Activated naive CD4-positive, alpha-beta T cell treated with anti-CD3 and anti-CD28 coated beads, Interleukin-2, amount 50 U/mL, for 72 hours (primary cell): ENCODE measurements at places on chromosomes 3 and 15.
A peak's percentile ranks its signal among the peaks of the same experiment; 100 is the strongest.

DNA sequence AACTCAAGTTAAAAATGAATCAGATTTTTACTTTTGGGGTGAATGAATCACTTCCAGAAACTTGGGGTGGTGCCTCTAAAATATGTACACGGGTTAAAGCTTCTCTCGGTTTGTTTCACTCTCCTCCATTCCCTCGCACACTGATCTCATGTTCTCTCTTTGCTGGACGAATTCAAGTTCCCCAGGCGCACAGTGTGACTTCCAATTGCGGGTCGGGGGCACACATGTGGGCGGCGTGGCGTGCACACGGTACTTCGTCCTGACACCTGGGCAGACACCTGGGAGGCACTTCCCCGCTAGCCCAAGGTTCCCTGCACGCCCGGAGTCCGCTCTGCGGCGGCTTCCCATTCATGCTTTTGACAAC is 692 bp downstream of the SCAANT1 start:
- DNase-seq, result no peak

DNA sequence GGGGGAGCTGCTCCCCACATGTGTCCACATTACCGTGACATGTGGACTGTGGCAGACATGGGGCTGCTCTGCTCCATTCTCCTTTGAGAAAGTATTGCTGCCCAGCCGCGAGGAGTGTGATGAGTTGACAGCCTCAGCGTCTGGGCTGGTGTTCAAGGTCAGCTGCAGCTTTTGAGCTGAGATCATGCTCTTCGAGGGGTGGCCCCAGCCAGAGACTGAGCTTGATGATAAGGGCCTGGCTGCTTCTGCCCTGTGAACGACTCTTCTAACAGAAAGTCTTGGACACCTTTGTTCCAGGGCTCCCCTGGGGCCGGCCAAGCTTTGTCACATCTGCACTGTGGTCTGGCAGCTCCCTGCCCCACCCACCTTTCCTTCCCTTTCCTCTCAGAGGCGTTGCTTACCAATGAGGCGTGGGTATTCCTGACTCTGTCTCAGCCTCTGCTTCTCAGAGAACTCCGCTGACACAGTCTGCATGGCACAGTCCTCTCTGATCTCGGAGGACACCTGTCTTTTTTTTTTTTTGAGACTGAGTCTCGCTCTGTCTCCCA is 86.6 kb downstream of the CHRD start:
- no peak for DNase-seq

GRCh38 chr3:85780806-85781205 is 822.0 kb downstream of the CADM2 start:
- DNase-seq, result no peak

DNA sequence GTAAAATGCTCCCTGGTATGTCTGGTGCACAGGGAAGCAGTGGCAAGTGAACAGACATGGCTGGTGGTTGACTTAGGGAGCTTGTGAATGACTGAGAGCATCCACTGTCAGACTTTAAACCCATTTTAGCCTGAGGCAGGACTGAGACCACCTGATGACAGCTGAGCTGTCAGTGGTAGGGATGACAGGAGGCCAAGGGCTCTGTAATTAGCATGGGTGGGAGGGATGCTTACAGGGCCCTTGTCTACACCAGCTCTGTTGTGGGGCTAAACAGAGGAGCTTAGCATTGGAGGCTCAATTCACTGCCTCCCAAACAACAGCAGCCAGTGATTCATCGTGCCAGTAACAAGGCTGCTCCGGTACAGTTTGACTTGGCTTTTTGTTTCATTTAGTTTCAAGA is 169.4 kb downstream of the CHST2 start:
- no peak for DNase-seq

- DNase-seq, result no peak
These were observed 443.2 kb upstream of the TBL1XR1 start for GRCh38 chr3:177640319-177640965.

- DNase-seq, result no peak
These were observed 54.1 kb upstream of the ATP2C1 start for GRCh38 chr3:130839813-130840212.

DNA sequence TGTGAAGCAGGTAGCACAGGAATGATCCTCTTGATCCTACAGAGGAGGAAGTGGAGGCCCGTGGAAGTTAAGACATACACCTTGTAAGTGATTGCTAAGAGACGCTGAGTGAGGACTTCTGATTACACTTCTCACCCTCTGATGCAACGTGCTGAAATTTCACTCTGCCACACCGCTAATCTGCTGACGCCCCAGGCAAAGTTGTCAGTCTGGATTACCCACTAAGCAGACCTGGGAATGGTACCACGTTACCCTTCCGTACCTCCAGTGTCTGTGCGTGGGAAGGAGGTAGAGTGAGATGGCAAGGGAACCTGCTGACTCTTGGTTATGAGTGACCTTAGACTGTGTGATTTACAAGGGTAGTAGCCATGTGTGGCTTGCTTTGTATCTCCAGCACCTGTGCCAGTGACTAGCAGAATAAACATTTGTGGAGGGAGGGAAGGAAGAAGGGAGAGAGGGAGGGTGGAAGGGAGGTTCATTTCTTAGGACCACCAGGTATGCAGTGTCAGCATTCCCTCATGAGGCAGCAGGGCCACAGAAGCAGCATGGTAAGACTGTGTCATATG is 115.0 kb downstream of the ALDH1A2 start:
- no peak for DNase-seq

DNA sequence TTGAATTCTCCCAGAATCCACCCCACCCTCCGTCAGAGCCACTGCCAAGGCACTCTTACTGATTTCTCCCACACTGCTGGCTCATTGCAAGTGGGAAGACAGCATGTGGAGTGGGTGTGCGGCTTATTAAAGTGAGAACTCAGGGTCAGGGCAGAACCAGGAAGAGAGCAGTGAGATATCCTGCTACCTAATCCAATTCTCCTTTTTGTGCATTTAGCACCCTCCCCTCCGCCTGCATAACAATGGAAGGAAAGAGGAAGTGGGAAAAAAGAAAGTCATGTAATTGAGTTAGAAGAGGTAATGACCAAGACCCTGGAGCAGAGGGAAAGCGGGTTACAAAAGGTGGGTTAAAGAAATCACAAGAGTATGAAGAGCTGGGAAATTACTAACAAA is 27.8 kb upstream of the PIK3CB start:
- DNase-seq, result no peak

GRCh38 chr3:189137416-189137815 is 34.4 kb upstream of the TPRG1 start:
- DNase-seq, result no peak

DNA sequence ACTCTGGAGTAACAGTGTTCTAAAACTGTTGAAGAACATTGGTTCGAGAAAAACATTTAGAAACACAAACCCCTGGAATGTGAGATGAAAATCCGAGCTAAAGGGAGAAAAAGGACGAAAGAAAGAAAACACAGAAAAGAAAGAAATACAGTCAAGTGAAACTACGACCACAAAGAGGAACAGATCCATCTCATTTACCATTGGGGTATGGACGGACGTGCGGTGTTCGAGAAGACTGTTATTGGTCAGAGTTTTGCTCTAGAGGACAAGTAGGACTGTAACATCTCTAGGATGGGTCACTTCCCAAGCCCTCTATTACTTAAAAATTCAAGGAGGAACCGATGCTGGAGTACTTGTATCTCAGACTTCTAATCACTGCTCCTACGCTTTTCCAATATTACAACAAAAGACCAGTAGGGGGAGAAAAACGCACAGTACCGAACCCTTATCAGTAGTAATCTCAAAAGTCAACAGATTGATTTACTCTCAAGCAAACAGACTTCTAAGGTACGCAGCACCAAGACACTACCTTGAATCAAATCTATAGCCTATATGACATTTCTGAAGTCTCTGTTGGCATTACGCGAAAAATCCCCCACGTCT is 1.1 kb upstream of the PIK3CA start:
- DNase-seq, result no peak

- no peak for DNase-seq
These were observed 185.0 kb downstream of the TIGIT start for GRCh38 chr3:114478801-114479200.

DNA sequence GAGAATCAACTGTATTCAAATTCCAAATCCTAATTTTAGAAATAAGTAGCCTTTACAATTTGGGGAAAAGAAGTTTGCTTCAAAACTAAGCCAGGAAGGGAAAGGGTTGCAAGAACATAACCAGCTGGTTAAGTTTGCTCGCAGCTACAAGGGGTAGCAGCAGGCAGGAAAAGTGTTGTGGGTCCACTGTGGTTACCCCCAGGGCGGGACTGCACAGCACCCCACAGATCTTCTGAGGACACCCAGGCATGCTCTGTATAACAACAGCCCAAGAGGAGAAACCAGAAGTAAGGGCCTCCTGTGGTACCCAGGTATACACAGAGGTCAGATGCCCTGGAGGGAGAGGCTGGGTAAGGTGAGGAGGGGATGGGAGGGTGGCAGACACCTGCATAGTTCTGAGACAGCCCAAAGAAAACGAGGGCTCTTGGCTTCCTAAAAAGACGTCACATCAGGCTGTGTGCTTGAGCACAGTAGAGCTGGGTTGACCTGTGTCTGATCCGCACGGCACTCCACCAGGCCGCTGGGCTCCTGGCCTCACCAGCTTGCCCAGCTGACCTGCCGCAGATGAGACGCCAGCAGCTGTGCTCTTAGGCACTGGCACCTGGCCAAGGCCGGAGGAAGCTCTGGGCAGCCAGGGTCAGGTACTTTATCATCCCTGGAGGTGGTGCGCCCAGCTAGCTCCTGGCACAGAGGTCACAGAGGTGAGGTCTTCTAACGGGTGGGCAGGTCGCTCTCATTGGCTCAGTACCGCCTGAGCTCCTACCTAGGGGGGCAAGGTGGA is 81.8 kb upstream of the SNRPA1 start:
- no peak for DNase-seq

DNA sequence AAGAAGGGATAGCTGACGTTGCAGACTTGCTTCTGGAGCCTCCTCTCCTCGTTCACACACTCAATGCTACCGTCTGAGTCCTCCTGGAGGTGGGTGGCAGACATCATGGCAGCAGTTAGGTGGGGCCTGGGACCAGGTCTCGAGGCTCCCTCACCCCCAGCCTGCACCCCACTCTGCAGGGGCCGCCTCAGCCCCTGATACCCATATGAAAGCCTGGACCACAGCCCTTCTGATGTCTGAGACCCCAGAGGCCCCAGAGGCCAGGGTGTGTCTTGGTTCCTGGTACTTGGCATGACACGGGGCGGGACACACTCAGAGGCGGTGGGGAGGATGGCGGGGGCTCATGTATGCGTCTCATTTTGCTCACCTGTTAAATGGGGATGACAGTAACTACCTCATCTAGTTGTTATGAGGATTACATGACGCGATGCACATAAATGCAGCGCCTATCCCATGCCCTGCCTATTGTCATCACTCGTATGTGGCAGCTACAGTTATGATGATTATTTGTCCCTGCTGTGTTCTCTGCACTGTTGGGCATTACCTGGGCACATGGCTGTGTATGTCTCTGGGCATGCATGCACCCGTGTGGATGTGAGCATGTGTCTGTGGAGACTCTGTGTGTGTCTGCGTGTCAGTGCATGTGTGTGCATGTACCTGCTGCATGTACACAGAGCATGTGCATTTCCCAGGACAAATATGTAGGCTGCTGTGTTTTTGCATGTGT is 39.9 kb downstream of the FEM1B start:
- no peak for DNase-seq

DNA sequence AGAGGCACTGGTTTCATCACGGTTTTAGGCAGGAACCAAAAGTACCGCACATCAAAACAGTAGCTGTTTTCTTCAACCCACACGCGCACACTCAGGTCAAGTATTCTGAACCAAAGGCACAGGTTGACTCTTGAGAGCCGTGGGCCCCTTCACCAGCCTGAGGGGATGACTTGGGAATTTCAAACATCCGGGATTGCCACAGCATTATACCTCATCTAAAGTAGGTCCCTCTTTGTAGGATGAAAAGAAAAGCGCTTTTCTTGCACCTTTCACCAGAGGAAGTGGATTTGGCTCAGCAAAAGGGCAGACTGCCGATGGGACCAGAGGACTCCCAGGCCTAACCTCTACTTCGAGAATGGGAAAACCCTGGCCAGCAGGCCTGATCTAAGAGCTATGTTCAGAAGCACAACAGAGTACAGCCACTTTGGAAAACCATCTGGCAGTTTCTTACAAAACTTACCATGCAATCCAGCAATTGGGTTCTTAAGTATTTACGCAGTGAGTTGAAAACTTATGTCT is 88.2 kb upstream of the PROK2 start:
- no peak for DNase-seq

DNA sequence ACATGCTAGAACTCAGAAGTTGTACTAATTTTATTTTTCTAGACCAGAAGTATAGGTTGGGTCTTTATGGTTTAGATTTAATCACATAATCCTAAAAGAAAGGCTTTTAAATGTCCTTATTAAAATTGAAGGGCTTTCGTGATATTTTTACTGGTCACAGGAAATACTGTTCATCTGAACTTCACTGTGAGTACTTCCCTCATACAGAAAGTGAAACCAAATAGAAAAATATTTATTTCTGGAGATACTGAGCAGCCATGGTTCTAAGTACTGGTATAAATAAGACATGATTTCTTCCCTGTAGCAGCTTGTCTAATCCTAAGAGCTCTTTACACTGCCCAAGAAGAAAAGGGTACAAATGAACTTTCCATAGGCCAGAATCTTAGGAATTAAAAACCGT is 2.0 kb downstream of the SNRK start:
- no peak for DNase-seq

- DNase-seq, result no peak
These were observed 32.8 kb downstream of the FBLN2 start for GRCh38 chr3:13581485-13582365.

DNA sequence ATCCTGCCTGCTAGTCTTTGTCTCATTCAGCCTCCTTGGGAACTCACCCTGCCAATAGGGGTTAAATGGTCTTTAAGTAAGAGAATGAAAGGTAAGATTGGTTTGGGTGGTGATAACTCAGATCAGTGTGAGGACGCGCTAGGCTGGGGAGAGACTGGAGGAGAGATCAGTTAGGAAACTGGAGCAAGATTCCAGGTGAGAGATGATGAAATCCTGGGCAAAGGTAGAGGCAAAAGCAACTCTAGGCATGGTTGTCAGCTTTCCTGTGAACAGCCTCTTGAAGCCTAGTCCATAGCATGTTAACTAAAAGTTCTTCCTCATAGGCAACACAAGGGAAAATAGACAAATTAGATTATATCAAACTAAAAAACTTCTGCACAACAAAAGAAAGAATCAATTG is 145.2 kb upstream of the ANKRD28 start:
- no peak for DNase-seq

GRCh38 chr3:181773921-181774320 is 62.2 kb downstream of the SOX2 start:
- DNase-seq, result no peak

DNA sequence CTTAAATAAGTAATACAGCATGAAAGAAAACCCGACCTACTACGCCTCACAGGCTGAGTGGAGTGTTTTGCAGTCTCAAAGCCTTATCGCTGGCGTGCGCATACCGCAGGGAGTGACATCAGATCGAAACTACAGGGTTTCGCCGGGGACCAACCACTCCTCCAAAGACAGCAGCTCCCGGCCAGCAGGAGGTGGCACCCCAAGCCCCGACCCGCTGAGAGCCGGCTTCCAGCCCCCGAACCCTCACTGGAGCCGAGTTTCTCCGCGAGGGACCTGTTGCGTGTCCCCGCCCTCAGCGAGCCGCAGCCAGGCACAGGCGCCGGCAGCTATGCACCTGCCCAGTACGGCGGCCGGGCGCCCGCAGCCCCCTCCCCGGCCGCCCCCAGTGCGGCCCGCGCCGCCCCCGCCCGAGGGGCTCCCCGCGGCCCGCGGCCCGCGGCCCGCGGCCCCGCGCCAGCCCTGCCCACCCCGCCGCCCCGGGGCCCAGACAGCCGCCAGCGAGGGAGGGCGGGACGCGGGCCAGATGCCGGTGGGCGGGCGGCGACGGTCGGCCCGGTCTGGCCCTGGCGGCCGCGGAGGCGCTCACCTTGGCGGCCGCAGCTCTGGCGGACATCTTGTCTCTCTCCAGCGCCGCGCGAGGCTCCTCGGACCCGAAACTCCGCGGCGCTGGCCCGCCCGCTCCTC is 710 bp downstream of the TJP1 start:
- peak; percentile 23 for DNase-seq

- DNase-seq, result no peak
These were observed 1.4 kb downstream of the ITGA11 start for GRCh38 chr15:68430471-68431036.
